ENCODE measurements at places on chromosomes 2 and 18.
A peak's percentile ranks its signal among the peaks of the same experiment; 100 is the strongest.

GRCh38 chr2:235698028-235698427, 204.2 kb downstream of the AGAP1 start:
- no peak overlapping the region for H3K27ac ChIP-seq
- no peaks in the 10 kb centered on the region for H3K27me3 ChIP-seq
- H3K4me1 ChIP-seq = peaks cover 20% of the 10 kb centered on the region

- peaks cover 5% of the 10 kb centered on the region for H3K4me1 ChIP-seq
- H3K4me3 ChIP-seq = no peak overlapping the region
These were observed 33.9 kb downstream of the SLC4A3 start for GRCh38 chr2:219661197-219661954.

DNA sequence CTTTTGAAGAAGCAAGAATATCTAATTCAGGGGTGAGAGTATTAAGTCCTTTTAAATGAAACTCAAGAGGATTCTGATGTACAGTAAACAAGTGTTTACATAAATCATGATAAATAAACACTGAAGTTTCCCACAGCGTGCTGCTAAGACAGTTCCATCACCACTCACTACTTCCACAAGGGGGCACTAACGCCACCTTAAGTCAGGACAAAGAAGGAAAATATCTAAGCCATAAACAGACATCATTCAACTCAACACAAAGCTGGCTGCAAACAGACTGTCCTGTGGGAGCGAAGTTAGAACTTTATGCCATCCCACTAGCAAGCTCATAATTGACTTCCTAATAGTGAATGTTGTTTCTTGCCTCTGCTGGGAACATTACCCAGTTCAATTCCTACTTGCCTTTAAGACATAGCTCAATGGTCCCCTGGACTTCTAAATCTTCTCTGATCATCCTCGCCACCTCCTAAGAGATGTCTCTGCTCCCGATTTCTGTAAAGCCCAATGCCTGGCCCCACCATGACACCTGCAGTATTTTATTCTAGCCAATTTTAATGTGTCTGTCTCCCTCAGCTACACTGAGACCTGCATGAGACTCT, 36.5 kb downstream of the MRPL44 start:
- no peaks in the 10 kb centered on the region for H3K27me3 ChIP-seq
- H3K36me3 ChIP-seq = peaks cover 4% of the 10 kb centered on the region
- H3K27ac ChIP-seq = no peak overlapping the region
- no peak overlapping the region for H3K4me3 ChIP-seq
- DNase-seq = no peak

GRCh38 chr2:97966545-97967215, 29.1 kb downstream of the TMEM131 start:
- H3K36me3 ChIP-seq = peaks cover 10% of the 10 kb centered on the region
- no peak for DNase-seq
- peaks cover 60% of the 10 kb centered on the region for H3K4me1 ChIP-seq
- H3K27ac ChIP-seq = peak overlapping the region; percentile 39
- H3K4me3 ChIP-seq = no peak overlapping the region

- H3K27me3 ChIP-seq = no peaks in the 10 kb centered on the region
- no peak overlapping the region for H3K4me3 ChIP-seq
- no peaks in the 10 kb centered on the region for H3K36me3 ChIP-seq
These were observed 10.5 kb upstream of the XRCC5 start for GRCh38 chr2:216098421-216099334.
